ENCODE measurements at places on chromosomes 6 and 20. TPM values are rescaled to one million over a fixed set of nuclear protein-coding genes. Genes with fewer than 3 reads are reported as not detected.

GRCh38 chr6:100281471-100281901 is 183.2 kb downstream of the SIM1 start:
- no peaks in the 10 kb centered on the region for H3K36me3 ChIP-seq
- peaks cover 36% of the 10 kb centered on the region for H3K4me1 ChIP-seq
- H3K27ac ChIP-seq = no peak overlapping the region
- peak overlapping the region; percentile 50 for H3K4me3 ChIP-seq
- no peak for DNase-seq

GRCh38 chr6:117531809-117532725 is 49.6 kb downstream of the DCBLD1 start:
- DNase-seq = peak; percentile 69
- H3K4me1 ChIP-seq = peaks cover 21% of the 10 kb centered on the region
- no peaks in the 10 kb centered on the region for H3K27me3 ChIP-seq
- peaks cover 14% of the 10 kb centered on the region for H3K36me3 ChIP-seq
- H3K4me3 ChIP-seq = no peak overlapping the region
- H3K27ac ChIP-seq = peak overlapping the region; percentile 66

GRCh38 chr6:16773362-16773761 is 12.1 kb upstream of the ATXN1 start:
- H3K27me3 ChIP-seq = no peaks in the 10 kb centered on the region
- DNase-seq = no peak
- H3K36me3 ChIP-seq = no peaks in the 10 kb centered on the region
- H3K4me3 ChIP-seq = no peak overlapping the region
- peaks cover 27% of the 10 kb centered on the region for H3K4me1 ChIP-seq
- H3K27ac ChIP-seq = no peak overlapping the region

DNA sequence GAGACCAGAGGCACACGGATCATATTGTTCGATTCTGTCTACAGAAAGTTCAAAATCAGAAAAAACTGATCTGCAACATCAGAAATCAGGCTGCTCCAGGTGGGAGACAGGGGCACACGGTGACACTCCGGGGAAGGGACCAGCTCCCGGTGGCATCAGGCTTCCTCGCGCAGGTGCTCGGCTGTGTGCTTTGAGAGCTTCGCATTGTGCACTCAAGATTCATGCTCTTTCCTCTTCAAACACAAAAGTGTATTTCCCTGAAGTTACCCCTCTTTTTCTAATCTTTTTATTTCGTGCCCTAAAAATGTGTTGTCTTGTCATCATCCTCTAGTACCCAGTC is 108.1 kb downstream of the DLL1 start:
- no peaks in the 10 kb centered on the region for H3K36me3 ChIP-seq
- H3K4me1 ChIP-seq = peaks cover 18% of the 10 kb centered on the region
- H3K27ac ChIP-seq = no peak overlapping the region
- no peaks in the 10 kb centered on the region for H3K27me3 ChIP-seq
- no peak for DNase-seq

PREP gene
- total RNA-seq = 15.7 TPM

TGM3 gene
- not detected for total RNA-seq

DNA sequence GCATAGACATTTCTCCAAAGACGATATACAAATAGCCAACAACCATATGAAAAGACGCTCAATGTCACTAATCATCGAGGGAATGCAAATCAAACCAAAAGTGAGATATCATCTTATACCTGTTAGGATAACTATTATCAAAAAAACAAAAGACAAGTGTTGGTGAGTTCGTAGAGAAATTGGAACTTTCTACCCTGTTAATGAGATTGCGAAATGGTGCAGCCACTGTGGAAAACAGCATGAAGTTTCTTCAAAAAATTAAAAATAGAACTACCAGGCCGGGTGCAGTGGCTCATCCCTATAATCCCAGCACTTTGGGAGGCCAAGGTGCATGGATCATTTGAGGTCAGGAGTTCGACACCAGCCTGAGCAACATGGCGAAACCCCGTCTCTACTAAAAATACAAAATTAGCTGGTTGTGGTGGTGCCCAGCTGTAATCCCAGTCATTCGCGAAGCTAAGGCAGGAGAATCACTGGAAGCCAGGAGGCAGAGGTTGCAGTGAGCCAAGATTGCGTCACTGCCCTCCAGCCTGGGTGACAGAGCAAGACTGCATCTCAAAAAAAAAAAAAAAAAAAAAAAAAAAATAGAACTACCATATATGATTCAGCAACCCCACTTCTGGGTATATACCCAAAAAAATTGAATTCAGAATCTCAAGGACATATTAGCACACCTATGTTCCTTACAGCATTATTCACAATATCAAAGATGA is 170.0 kb upstream of the ZNF184 start:
- H3K27ac ChIP-seq = no peak overlapping the region
- H3K4me3 ChIP-seq = no peak overlapping the region
- H3K4me1 ChIP-seq = no peaks in the 10 kb centered on the region

DNA sequence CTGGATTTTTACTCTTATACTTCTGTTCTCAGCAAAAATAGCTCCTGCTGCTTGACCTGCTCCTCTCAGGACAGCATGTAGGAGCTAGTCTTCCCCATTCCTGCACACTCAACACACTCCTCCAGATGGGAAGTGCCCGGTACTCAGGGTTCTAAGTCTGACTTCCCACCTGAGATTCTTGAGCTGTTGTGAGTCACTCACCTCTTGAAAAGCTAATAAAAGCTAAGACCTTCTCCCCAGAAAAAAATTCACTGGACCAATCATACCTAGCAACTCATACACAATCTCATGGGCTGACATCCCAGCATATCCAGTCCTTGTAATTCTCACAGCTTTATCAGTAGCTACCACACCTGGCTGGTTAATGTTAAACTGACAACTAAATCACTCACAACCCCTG is 53.5 kb downstream of the TRPC4AP start:
- no peak overlapping the region for H3K4me3 ChIP-seq
- no peak for DNase-seq
- no peak overlapping the region for H3K27ac ChIP-seq
- peaks cover 48% of the 10 kb centered on the region for H3K36me3 ChIP-seq
- H3K4me1 ChIP-seq = no peaks in the 10 kb centered on the region
- no peaks in the 10 kb centered on the region for H3K27me3 ChIP-seq

DNA sequence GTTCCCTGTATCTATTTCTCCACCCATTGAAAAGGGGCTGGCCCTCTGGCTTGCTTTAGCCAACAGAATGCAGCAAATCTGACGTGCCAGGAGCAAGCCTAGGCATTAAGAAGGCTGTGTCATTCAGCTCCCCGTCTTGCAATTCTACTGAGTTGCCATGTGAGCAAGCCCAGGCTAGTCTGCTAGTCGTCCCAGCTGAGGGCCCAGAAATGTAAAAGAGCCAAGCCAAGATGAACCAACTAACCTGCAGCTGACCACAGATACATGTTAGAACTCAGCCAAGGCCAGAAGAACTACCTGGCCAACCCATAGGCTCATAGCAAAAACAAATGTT is 30.1 kb downstream of the PREP start:
- H3K4me1 ChIP-seq = peaks cover 14% of the 10 kb centered on the region
- H3K36me3 ChIP-seq = peaks cover 17% of the 10 kb centered on the region
- no peak overlapping the region for H3K27ac ChIP-seq
- no peak overlapping the region for H3K4me3 ChIP-seq
- H3K27me3 ChIP-seq = no peaks in the 10 kb centered on the region

DNA sequence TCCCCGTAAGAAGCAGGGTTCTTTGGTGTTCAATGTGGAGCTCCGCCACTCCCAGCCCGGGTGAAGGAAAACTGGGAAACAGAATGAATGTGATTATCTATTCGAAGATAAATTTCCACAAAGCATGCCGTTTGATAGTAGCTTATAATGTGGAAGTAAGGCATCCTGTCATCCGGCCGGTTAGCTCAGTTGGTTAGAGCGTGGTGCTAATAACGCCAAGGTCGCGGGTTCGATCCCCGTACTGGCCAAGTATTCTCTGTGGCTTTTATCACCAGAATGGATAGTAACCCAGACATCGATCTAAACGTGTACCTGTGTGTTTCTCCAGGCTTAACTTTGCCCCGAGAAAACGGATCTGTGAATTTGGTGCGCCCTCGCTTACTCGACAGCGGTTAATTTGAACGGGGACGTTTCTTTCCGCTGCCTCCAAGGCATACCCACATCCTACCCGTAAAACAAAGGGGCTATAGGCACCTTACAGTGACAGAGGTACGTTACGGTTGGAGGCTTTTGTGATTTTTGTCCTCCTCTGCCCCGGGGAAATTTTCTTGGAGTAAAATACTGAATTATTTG is 215.2 kb upstream of the ZNF184 start:
- peak overlapping the region; percentile 30 for H3K27ac ChIP-seq
- no peaks in the 10 kb centered on the region for H3K36me3 ChIP-seq
- H3K4me1 ChIP-seq = no peaks in the 10 kb centered on the region
- H3K4me3 ChIP-seq = peak overlapping the region; percentile 77

DNA sequence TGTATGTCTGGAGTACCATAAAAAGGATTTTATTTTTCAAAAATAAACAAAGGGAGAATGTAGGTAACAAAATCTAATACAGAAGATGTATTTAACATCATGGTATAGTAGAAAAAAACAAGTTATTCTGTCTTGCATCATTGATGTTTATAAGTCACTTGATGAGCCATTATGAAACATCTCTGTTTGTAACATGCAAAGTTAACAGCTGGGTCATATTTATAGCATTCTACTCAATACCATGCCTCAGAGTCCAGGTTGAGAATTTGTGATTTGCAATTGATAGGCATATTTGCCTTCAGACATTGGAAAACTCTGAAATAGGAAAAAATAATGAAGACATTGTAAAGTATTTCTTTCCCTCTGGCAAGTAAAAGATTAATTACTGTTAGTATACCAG is 52.3 kb upstream of the IL20RA start:
- no peaks in the 10 kb centered on the region for H3K4me1 ChIP-seq
- H3K27me3 ChIP-seq = no peaks in the 10 kb centered on the region
- peak; percentile 35 for DNase-seq
- no peak overlapping the region for H3K4me3 ChIP-seq

TRAM2 gene
- total RNA-seq = 182 TPM

GLP1R gene
- not detected for total RNA-seq

- H3K27me3 ChIP-seq = no peaks in the 10 kb centered on the region
- no peaks in the 10 kb centered on the region for H3K4me1 ChIP-seq
- no peak overlapping the region for H3K27ac ChIP-seq
- H3K4me3 ChIP-seq = no peak overlapping the region
These were observed 226.6 kb downstream of the TFAP2C start for GRCh38 chr20:56855708-56856107.

- H3K36me3 ChIP-seq = no peaks in the 10 kb centered on the region
- H3K27ac ChIP-seq = peak overlapping the region; percentile 33
These were observed 3.2 kb downstream of the FOXC1 start for GRCh38 chr6:1612974-1613306.

DNA sequence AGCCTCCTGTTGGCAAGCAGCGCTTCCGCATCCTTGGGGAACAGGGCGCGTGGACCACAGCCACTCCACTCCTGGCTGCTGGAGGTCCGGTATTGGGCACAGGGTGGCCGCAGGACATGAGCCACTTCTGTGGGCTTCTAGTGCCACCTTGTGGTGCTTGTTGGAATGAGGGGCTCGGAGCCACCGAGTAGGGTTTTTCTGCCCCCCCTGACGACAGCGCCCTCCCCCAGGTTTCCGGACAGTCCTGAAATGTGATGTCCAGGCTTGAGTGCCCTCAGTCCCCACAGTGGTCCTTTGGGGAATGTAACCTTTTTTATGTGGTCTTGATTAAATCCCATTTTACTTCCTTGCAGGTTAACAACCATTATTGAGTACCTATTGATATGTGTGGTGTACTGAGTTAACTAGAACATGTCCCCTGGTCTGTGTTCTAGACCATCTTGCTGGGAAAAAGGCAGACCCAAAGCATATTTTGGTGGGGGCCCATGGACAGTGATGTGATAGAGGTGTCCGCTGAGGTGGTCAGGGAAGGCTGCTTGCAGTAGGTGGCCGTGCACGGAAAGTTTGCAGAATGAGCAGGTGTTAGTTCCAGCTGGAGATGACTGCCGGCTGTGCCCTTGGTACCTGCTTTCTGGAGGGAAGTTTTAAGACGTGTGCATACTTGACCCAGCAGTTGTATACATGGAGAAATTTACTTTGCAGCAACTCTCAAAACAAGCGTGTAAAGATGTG is 70.0 kb downstream of the PTPN1 start:
- peak; percentile 69 for DNase-seq
- H3K27ac ChIP-seq = no peak overlapping the region
- peaks cover 36% of the 10 kb centered on the region for H3K36me3 ChIP-seq
- H3K4me3 ChIP-seq = no peak overlapping the region

DNA sequence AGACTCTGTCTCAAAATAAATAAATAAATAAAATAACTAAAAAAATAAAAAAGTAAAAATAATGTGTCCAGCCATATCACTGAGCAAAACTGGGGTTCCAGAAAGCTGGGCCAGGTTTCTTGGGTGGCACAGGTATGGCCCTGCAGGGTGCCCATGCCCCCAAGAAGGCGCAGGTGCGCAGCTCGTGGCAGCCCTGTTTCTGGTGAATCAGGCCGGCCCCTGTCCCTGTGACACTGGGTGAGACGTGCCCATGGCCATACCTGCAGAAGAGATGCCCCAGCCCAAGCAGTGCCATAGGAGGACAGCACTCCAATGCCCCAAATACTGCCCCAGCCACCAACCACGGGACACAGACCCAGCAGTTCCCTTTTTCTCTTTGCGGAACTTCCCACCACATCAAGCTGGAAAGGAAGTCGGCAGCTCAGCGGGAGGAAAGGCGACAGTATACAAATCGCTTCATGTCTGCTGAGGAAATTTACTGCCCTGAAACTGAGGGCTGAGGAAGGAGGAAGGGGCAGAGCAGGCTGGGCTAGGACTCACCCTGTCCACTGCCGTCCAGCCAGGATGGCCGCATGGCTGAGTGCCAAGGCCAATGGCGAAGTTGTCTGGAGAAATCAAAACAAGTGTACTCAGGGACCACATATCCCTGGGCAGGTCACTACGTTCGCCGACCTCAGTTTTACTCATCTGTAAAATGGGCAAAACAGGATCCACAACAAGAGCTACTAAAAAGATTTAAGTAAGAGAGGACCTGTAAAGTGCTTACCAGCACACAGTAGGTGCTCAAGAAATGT is 55.4 kb downstream of the PREX1 start:
- peaks cover 10% of the 10 kb centered on the region for H3K4me1 ChIP-seq
- H3K27ac ChIP-seq = no peak overlapping the region
- DNase-seq = no peak
- H3K36me3 ChIP-seq = no peaks in the 10 kb centered on the region

SLC4A11 gene
- total RNA-seq = 0.63 TPM

GRCh38 chr6:104118274-104118673 is 741.4 kb downstream of the HACE1 start:
- no peak overlapping the region for H3K27ac ChIP-seq
- peak; percentile 19 for DNase-seq
- H3K27me3 ChIP-seq = no peaks in the 10 kb centered on the region
- H3K36me3 ChIP-seq = no peaks in the 10 kb centered on the region

GRCh38 chr6:157994125-157994795 is 12.6 kb downstream of the SYNJ2 start:
- no peak overlapping the region for H3K27ac ChIP-seq
- no peak for DNase-seq
- H3K4me1 ChIP-seq = peaks cover 33% of the 10 kb centered on the region
- no peak overlapping the region for H3K4me3 ChIP-seq
- no peaks in the 10 kb centered on the region for H3K36me3 ChIP-seq
- H3K27me3 ChIP-seq = no peaks in the 10 kb centered on the region

SULF2 gene
- 5.6 TPM for total RNA-seq

GRCh38 chr20:5720696-5721095 is 29.5 kb upstream of the SHLD1 start:
- no peak for DNase-seq
- H3K27ac ChIP-seq = no peak overlapping the region
- H3K4me3 ChIP-seq = no peak overlapping the region
